ENCODE measurements at places on chromosomes 1 and 21. TPM values are rescaled to one million over a fixed set of nuclear protein-coding genes. Genes with fewer than 3 reads are reported as not detected.

The ZNF687 gene
- total RNA-seq, result 28.7 TPM

The ACTL8 gene
- 0.55 TPM for total RNA-seq

The MIXL1 gene
- total RNA-seq, result not detected

The FLG gene
- not detected for total RNA-seq

The C8A gene
- total RNA-seq, result not detected

DNA sequence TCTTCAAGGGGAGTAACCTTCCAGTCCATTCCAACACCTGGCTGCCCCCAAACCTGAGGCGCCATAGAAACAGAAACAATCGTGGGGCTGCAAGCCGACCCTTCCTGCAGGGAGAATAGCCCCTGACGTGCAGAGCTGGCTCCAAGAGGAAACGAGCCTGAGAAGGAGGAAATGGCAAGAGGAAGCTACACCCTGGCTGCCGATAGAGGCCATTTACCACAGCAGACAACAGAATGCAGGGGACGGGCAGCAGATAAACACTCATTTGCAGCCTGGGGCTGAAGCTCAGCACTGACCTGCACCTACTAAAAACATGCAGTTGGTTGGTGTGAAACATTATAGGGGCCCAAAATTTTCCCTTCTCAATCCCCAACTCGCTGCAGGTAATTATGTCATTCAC lies 8.7 kb upstream of the TDRD10 start:
- H3K27me3 ChIP-seq, result peaks cover 87% of the 10 kb centered on the region
- H3K27ac ChIP-seq, result no peak overlapping the region
- DNase-seq, result no peak
- no peaks in the 10 kb centered on the region for H3K4me1 ChIP-seq
- H3K36me3 ChIP-seq, result no peaks in the 10 kb centered on the region
- no peak overlapping the region for H3K4me3 ChIP-seq

GRCh38 chr1:17550729-17551584 lies 11.5 kb downstream of the ARHGEF10L start:
- DNase-seq, result peak; percentile 93
- H3K27me3 ChIP-seq, result no peaks in the 10 kb centered on the region
- H3K27ac ChIP-seq, result peak overlapping the region; percentile 95
- H3K4me1 ChIP-seq, result peaks cover 62% of the 10 kb centered on the region

DNA sequence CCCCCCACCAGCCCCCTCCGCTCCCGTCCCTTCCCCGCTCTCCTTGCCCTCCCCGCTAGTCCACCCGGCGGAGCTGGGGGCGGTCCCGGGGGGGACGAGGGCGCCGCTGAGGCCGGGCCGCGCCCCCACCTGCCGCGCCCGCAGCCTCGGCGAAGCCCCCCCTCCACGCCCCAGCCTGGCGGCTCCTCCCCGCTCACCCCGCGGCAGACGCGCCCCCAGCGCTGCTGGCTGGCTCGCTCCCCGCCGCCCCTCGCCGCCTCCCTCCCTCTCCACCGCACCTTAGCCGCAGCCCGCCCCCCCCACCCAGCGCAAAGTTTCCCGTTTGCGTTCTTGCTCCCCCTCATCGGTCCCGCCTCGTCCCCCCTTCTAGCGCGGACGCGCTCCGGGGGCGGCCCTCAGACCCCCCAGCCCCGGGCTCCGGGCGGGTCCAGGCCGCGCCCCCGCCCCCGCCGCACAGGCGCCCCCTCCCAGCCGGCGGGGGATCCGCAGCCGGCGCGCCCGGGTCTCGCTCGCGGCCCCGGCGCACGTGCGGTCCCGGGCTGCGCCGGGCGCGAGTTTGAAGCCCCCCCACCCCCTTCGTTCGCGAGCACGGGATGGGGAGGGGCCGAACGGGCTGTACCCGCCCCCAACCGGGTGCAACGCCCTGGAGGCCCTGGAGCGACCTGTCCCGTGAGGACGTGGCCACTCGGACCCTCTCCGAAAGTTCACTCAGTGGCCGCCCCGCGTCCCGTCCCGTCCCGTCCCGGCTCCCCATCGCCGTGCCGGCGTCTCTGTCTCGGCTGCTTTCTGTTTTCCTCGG lies 623 bp downstream of the PTPRF start:
- H3K4me1 ChIP-seq, result peaks cover 60% of the 10 kb centered on the region
- H3K36me3 ChIP-seq, result no peaks in the 10 kb centered on the region
- no peaks in the 10 kb centered on the region for H3K27me3 ChIP-seq
- DNase-seq, result no peak
- H3K27ac ChIP-seq, result peak overlapping the region; percentile 38

- H3K27me3 ChIP-seq, result no peaks in the 10 kb centered on the region
- no peak overlapping the region for H3K27ac ChIP-seq
- peak overlapping the region; percentile 91 for H3K4me3 ChIP-seq
- H3K36me3 ChIP-seq, result no peaks in the 10 kb centered on the region
These were observed 1.6 kb downstream of the NFIA start for GRCh38 chr1:61083807-61084440.

DNA sequence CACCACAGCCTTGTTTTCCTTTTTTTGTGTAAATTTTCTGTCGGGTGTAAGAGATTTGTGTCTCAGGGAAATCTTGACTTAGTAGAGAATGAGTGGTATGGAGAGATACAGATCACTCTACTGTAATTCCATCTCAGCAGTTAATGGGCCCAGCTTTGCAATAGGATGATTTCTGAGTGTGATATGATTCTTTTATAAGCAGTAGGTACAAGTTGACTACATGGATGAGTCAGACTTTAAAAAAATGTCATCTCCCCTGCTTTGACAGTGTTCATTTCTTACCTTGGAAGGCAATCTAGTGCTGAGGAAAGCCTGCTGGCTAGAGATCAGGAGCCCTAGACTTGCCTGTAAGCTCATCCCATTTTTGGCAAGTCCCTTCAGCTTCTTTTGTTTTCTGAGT lies 261.9 kb downstream of the RYR2 start:
- DNase-seq, result no peak
- H3K27me3 ChIP-seq, result peaks cover 13% of the 10 kb centered on the region
- no peak overlapping the region for H3K27ac ChIP-seq
- H3K4me1 ChIP-seq, result no peaks in the 10 kb centered on the region
- H3K36me3 ChIP-seq, result no peaks in the 10 kb centered on the region
- no peak overlapping the region for H3K4me3 ChIP-seq

- no peaks in the 10 kb centered on the region for H3K4me1 ChIP-seq
- no peak overlapping the region for H3K27ac ChIP-seq
- H3K36me3 ChIP-seq, result no peaks in the 10 kb centered on the region
- no peak overlapping the region for H3K4me3 ChIP-seq
- no peak for DNase-seq
These were observed 494.0 kb downstream of the KCNT2 start for GRCh38 chr1:196114193-196114592.

- no peak overlapping the region for H3K27ac ChIP-seq
- peaks cover 9% of the 10 kb centered on the region for H3K36me3 ChIP-seq
- no peak for DNase-seq
- H3K4me3 ChIP-seq, result no peak overlapping the region
These were observed 16.4 kb downstream of the COG2 start for GRCh38 chr1:230658691-230659090.
